ENCODE measurements at places on chromosomes 1 and 21. TPM values are rescaled to one million over a fixed set of nuclear protein-coding genes. Genes with fewer than 3 reads are reported as not detected.

Gene POGK
- total RNA-seq = 46.6 TPM

Gene SPRR1B
- not detected for total RNA-seq

Gene OR2T11
- not detected for total RNA-seq

Gene ZNF593OS
- 0.29 TPM for total RNA-seq

Gene KLHL20
- 19.6 TPM for total RNA-seq

DNA sequence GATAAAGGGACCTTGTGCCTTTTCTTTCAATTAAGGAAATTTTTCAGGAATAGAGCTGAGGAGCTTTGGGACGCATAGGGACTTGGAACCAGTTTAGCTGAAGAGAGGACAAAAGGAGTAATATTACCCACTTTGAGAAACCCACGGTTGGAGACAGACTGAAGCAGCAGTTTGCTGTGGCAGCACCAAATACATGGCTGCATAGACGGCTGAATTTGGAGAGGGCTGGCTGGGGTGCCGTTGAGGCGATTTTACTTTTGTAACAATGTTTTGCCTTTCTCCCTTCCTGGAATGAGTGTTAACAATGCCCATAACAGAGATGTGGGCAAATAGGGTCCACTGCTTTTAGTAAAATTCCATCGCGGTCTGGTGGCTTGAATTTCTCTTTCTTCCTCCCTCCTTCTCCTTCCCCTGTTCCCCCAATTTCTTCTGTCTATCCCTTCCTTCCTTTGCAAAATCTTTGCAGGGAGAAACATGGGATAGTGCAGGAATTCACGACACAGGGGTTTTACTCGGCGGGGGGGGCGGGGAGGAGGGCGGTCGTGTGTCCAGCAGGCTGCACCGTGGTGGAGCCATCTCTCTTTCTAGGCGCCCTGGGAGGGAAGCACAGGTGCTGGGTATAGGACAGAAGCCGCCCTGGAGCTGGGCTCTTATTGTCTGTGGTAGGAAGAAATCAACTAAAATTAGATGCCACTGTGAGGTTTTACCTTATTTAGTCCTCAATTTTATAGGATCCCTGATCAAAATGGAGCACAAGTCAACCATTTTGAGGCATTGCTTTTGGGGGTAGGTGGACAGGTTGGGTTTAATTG lies 6.8 kb downstream of the LHX4 start:
- no peak for DNase-seq

GRCh38 chr1:223077247-223077833 lies 65.7 kb downstream of the TLR5 start:
- no peak for DNase-seq

DNA sequence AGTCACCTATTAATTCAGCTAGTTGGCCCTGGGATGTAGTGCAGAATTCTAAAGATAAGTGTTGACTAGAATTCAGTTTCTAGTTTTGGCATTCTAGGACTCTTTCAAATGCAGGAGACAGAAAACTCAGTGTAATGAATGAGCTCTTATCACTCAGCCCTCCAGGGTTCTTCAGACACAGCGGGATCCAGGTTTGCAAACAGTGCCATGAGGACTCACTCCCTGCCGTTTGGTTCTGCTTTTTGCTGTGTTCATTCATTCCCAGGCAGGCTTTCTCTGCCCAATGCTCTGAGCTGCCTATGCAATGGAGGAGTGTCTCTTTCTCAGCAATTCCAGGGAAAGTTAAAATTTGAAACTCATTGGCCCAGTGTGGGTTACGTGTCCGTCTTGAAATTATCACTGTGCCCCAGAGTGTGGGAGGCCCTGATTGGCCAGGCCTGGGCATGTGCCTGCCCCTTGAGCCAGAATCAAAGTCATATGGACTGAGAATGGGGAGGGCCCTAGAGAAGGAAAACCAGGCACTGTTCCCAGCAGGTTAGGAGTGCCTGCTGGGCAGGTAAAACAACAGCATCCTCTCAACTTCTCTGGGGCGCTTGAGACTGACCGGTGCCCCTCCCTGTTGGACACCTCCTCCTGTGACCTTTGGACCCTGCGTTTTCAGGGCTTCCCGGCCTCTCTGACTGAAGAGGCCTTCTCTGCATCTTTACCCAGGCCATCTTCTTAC lies 43.4 kb downstream of the TMEM51 start:
- peak; percentile 81 for DNase-seq

GRCh38 chr1:31199236-31199790 lies 40.4 kb downstream of the NKAIN1 start:
- DNase-seq = no peak

GRCh38 chr1:84524590-84524989 lies 18.2 kb upstream of the GNG5 start:
- no peak for DNase-seq

DNA sequence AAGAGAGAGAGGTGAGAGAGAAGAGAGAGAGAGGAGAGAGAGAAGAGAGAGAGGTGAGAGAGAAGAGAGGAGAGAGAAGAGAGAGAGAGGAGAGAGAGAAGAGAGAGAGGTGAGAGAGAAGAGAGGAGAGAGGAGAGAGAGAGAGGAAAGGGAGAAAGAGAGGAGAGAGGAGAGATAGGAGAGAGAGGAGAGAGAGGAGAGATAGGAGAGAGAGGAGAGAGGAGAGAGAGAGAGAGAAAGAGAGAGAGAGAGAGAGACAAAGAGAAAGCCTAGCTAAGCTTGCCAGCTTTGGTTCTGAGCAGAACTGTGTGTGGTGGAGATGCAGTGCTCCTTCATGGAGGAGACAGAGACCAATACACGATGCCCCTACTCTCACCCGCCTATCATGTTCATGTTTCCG lies 99.1 kb upstream of the KCNA3 start:
- DNase-seq = no peak

DNA sequence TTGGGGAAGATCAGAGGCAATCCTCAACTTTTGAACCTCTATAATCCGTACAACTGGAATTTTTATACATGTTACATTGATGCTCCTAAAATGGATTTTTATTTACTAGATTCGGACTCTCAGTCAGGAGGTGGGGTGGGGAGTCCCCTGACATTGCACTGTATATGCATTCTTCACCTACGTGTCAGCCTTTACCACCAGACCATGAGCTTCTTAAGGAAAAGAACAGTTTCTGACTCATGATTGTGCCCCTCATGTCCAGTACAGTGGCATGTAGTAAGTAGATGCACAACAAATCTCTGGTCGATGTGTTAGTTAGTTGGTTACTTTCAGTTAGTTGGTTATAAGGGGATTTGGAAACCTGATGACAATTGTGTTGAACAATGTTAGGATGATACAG lies 15.4 kb downstream of the LPAR3 start:
- no peak for DNase-seq

DNA sequence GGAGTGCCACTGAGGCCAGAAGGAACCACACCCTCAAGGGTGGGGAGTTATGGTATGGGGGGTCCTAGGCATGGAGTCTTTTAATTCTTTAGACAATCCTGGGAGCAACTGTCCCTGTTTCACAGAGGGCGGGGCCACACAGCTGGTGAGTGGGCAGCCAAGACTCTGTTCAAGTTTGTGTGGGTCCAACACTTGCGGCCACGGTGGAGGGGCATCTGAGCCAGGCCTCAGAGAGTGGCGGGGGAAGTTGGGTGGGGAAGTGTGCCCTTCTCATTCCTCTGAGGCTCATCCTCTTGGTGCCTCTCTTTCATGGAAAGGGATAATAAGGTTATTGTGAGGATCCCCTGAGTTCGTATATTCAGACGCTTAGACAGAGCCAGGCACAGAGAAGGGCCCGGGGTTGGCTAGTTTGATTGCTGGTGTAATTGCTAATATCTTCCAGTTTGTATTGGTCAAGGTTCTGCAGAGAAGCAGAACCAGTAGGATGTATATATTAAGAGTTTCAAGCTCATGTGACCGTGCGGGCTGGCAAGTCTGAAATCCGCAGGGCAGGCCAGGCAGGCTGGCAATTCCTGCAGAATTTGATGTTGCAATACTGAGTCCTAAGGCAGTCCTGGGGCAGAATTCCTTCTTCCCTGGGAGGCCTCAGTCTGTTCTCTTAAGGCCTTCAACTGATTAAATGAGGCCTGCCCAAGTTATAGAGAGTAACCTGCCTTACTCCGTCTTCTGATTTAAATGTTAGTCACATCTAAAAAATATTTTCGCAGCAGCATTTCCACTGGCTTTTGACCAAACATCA lies 15.9 kb downstream of the PCSK9 start:
- no peak for DNase-seq

- no peak for DNase-seq
Observed at GRCh38 chr1:243939167-243939848, 89.3 kb upstream of the AKT3 start.

DNA sequence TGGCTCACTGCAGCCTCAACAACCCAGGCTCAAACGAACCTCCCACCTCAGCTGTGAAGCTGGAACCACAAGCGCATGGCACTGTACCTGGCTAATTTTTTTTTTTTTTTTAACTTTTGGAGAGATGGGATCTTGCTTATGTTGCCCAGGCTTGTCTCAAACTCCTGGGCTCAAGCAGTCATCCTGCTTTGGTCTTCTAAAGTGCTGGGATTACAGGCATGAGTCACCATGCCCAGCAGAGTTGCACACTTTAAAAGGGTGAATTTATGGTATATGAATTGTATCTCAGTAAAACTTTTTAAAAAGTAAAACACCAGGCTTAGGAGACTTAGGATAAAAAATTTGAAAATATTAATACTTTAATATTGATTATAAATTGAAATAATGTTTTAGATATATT lies 99.1 kb downstream of the CLEC20A start:
- no peak for DNase-seq

- no peak for DNase-seq
Observed at GRCh38 chr1:169143984-169144383, 37.5 kb downstream of the ATP1B1 start.

GRCh38 chr1:6347641-6348487 lies 45.7 kb downstream of the ACOT7 start:
- peak; percentile 32 for DNase-seq

GRCh38 chr1:191699343-191699742 lies 458.9 kb upstream of the RGS18 start:
- no peak for DNase-seq

DNA sequence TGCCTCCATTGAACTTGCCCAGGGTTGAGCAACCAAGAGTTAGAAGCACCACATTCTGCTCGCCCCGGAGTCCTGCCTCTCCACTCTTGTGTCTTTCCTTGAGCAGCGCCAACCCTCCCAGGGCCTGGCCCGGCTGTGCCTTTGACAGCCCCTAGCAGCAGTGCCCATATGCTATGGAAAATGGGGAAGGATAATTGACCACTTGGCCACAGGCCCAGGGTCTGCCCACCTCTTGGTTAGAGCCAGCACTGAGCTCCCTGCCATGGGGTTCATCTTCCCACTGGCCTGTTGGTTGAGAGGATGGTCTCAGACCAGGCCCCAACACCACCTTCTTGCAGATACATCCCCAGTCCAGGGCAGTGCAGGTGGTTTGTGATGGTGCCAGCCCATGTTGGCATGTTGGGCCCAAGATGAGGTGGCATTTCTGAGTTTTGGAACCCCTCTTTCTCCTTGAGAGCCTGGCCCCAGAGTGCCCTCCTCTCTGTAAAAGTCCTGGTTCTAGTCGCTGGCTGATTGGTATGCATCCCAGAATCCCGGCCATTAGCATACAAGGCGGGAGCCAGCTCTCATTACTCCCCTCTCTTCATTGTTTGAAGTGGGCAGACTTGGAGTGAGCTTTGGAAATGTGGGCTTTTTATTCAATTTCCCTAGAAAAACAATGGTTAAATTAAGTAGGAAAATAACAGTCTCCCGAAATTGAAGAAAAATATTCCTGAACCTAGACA lies 7.6 kb downstream of the ARHGEF10L start:
- no peak for DNase-seq

- DNase-seq = no peak
Observed at GRCh38 chr1:94553323-94553730, 11.8 kb upstream of the F3 start.

Measured in mucosa of gallbladder (tissue), 1 donor.